H4 (cell line): ENCODE measurements at places on chromosomes 2 and 18. TPM values are rescaled to one million over a fixed set of nuclear protein-coding genes. Genes with fewer than 3 reads are reported as not detected.

Gene CFC1
- 0.39 TPM in 1 of 2 replicates, not detected in the other for total RNA-seq

Gene FSHR
- 0.29 TPM in 1 of 2 replicates, not detected in the other for total RNA-seq

Gene AGPS
- 52.6 and 54.8 TPM in 2 replicates for total RNA-seq

Gene AQP12A
- total RNA-seq: not detected in 2 replicates

Gene ALPI
- not detected in 2 replicates for total RNA-seq

Gene TNFAIP6
- 1.5 and 5.6 TPM in 2 replicates for total RNA-seq

Gene DNAJC5G
- total RNA-seq: not detected in 2 replicates

Gene GPR39
- 4.2 and 5.1 TPM in 2 replicates for total RNA-seq
